Anterior cingulate cortex (tissue), 58 donors: ENCODE measurements at places on chromosomes 4 and X.

- no peak for DNase-seq
These were observed 15.1 kb upstream of the DCLK2 start for GRCh38 chr4:150063128-150063527.

- DNase-seq = no peak
These were observed 31.2 kb downstream of the USP46 start for GRCh38 chr4:52627876-52628275.

- no peak for DNase-seq
These were observed 11.7 kb upstream of the CLDN34 start for GRCh38 chrX:9955506-9955905.

DNA sequence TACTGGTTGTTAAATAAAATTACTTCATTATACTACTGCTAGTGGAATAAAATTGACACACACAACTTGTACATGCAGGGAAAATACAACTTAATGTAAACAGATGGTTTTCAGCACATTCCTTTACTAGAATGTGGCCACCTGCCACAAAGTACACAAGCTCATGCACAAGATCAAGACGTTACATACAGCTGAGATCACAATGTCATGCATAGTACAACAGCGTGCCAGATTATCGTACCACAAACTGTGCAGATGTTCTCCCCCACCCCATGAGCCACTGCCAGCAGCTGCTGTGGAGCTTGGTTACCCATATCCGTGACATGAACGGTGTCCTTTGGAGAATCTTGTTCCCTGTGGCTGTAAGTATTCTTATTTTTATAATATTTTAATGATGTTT is 27.7 kb downstream of the FBXO8 start:
- no peak for DNase-seq

DNA sequence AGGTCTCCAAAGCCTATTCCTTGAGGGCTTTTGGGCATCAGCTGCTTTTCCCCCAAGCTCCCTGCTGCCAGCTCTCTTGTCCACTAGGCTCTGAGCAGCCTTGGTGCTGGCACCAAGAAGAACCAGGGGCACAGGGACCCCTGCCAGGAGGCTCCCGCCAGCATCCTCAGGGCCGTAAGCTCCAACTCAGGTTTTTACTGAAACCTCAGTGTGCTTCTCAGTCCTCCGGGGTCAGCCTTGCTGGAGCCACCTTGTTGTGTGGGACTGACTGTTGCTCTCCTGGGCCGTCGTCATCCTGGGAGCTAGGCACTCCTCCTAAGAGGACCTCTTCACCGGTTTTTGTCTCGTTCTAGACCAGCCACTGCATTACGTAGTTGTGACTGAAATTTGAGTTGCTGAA is 38.9 kb downstream of the NOP14 start:
- DNase-seq = no peak

- DNase-seq = no peak
These were observed 25.6 kb upstream of the TEX13C start for GRCh38 chrX:125293850-125294780.

DNA sequence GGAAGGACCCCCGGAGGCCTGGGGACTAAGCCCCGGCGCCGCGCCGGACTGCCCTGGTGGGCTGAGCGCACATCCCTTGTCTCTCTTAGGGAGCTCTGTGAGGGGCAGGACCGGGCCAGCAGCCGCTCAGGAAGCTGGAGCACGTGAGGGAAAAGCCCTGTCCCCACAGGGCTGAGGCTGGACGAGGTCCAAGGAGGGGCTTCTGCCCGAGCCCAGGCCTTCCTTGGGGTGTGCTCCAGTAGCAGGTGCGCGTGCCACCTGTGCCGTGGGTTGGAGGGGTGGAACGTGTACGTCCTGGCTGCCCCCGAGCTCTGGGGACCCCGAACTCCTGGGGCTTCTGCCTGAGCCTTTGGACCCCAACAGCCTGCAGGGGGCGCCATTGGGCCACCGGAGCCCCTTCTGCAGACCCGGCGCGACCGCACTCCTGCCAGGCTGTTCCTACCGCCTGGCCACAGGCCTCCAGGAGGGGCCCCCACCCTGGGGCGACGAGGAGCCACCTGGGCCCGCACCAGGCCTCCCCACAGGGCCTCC is 27.2 kb downstream of the TACC3 start:
- DNase-seq = peak; percentile 69
